Ureter (tissue), 1 donor: ENCODE measurements at places on chromosomes 6 and 20. TPM values are rescaled to one million over a fixed set of nuclear protein-coding genes. Genes with fewer than 3 reads are reported as not detected.

DNA sequence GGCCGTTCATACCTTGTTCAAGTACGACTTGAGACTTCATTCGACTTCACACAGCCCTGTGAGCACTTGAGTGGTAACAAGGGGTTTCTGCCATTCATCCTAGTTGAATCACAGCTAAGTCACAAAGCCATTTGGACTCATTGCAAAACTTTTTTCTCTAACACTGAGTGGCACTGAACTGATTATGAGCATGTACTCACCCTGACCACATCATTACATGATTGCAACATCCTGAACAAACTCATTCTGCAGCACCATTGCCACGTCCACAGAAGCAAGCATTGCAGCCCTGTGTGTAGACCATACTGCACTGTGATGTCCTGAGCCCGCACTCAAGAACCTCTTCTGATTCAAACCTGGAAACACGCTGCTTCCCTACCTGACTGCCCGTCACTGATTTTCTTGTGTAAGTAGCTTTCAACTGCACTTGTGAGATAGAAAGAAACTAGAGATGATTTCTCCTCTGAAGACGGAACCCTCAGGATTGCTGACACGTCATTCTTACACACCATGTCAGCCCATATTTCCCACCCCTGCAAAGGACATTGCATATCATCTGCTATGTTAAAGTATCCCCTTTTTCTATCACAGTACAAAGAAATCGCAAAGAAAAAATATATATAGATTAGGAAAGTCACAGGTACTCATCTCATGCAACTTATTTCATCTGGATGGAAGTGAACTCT lies 81.6 kb downstream of the C6orf118 start:
- no peak for DNase-seq

DNA sequence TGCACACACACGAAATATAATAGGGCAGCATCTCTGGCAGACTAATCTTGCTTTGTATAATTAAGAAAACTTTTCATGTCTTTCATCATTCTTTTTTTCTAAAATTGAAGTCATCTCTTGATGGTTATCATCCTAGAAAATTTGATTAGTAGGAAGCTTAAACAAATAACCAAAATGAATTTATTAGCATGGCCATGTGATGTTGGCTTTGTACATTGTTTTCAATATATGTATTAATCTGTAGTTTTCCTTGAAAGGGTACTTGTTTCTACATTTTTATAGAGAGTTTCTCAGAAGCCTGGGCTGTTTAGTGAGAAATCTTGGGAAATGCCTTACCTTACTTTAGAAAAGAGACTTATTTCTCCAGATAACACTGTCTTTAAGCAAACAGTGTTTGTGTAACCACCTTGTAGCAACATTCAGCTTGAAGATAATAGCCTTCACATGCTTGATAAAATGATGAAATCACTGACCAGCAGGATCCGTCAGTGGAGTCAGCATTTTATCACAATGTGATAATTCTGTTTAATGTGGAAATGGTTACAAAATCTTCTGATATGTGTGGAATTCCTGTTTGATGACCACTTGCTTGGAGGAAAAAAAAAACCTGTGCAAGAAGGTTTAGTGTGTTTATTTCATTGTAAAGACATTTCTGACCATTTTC lies 147.8 kb downstream of the MACROD2 start:
- no peak for DNase-seq

- no peak for DNase-seq
Measured at GRCh38 chr6:22325481-22325880, 28.6 kb upstream of the PRL start.

- DNase-seq, result peak; percentile 65
Measured at GRCh38 chr20:38152175-38152620, 12.9 kb downstream of the TGM2 start.

- no peak for DNase-seq
Measured at GRCh38 chr6:76615395-76615794, 542.9 kb upstream of the IMPG1 start.

DNA sequence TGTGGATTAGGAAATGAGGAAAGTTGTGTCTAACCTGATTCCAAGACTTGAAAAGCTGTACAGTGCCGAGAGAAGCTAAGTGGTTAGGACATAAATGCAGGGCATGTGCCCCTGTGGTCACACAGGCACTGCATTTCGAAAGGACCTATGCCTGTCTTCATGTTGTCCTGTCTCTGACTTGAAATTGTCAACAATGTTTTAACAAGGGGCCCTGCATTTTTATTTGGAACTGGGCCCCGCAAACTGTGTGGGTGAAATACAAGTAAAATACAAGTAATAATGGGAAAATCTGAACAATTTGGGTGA lies 38.8 kb downstream of the MRS2 start:
- DNase-seq, result no peak

- no peak for DNase-seq
Measured at GRCh38 chr6:18413381-18413780, 26.2 kb downstream of the RNF144B start.

The NOX3 gene
- total RNA-seq, result not detected

The PRDM1 gene
- 18.2 TPM for total RNA-seq

The IER3 gene
- total RNA-seq, result 23.8 TPM
